Activated T-helper 9 cell treated with anti-CD3 and anti-CD28 coated beads, Interleukin-2, amount 50 U/mL, for 16 hours (primary cell): ENCODE measurements at places on chromosomes 6 and 20.

DNA sequence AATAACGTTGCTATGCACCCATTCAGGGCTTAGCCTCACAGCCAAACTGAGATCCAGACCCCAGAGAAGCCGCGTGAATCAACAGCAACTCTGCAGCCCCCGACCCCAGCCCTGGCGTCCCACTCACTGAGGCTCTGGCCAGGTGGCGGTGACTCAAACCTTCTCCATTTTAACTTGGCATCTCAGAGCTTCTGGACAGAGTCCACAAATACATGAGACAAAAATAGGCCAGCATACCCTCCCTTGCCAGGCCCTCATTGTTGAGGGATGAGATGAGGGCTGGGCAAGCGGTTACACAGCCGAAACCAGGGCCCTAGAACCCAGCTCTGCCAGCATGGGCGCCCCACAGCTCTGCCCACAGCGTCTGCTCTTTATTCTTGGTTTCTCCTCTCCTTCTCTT lies 118.4 kb downstream of the MYLK4 start:
- no peak for DNase-seq

DNA sequence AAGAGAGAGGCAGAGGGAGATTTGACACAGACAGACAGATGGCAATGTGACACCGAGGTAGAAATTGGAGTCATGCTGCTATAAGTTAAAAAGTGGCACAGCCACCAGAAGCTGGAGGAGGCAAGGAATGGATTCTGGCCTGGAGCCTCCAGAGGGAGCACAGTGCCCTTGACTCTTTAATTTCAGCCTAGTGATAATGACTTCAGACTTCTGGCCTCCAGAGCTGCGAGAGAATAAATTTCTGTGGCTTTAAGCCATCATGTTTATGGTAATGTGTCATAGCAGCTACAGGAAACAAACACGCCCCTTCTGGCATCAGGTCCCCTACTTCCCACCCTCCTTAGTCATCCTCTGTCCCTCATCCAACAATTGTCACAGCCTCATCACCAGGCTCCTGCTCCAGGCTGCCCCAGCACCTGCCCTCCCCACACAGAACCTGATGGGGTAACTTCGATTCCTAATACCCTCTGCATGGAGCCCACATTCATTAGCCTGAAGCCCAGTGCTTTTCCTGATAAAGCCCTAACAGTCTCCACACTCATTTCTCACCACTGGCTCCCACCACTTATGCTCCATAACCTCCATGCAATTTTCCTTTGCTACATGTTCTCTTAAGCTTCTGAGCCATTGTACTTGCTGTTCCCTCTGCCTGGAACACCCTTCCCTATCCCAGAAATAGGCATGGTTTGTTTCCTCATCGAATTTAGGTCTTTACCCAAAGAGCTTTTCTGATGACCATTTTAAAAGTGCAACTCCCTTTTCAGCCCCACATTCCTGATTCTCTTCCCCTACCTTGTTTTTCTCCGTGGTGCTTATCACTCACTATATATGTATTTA lies 69.7 kb upstream of the TOX2 start:
- DNase-seq, result no peak

DNA sequence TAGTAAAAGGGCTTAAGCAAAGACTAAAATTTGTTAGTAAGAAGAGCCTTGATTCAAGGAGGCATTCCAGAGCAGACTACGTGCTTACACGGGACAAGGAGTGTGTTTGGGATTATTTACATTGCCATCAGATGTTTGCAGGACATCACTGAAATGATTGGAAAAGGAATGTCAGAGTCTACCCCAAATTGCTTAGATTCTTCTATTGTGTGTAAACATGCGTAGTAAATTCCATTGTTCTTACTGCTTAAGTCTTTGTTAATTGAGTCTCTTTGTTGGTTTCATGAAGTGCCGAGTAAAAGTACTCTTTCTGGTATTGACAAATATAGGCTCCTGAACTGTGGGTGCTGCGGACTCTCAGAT lies 60.5 kb downstream of the CD83 start:
- DNase-seq, result no peak

DNA sequence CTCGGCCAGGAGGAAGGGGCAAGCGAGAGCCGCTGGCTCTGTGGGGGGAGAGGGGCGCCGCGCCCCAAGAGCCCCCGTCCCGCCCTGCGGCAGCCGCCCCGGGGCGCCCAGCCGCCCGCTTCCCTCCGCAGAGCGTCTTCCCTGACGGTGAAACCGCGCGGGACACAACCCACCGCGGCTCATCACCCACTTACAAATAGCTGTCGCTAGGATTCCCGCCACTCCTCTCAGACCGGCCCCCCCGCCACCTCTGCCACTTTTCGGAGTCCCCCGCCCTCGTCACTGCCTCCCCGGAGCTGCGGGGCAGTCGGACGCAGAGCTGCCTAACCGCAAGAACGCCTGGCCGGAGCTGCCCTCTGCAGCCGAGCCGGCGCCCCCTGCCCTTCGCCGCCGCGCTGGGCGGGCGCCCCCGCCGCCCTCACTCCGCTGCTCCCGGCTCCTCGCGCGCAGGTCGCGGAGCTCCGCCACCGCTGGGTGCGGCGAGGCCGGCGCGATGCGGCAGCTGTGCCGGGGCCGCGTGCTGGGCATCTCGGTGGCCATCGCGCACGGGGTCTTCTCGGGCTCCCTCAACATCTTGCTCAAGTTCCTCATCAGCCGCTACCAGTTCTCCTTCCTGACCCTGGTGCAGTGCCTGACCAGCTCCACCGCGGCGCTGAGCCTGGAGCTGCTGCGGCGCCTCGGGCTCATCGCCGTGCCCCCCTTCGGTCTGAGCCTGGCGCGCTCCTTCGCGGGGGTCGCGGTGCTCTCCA lies at the start of gene SLC35D3:
TSS of gene SLC35D3 (plus strand) at position 366 of the 749 bp plus-strand sequence. CDS start at position 494, 128 bp downstream.
- DNase-seq, result no peak

GRCh38 chr6:40419946-40420728 lies 167.0 kb downstream of the LRFN2 start:
- DNase-seq, result no peak

GRCh38 chr6:111527367-111527766 lies 44.3 kb upstream of the REV3L start:
- no peak for DNase-seq

GRCh38 chr6:2733324-2733723 lies 17.4 kb downstream of the MYLK4 start:
- no peak for DNase-seq

DNA sequence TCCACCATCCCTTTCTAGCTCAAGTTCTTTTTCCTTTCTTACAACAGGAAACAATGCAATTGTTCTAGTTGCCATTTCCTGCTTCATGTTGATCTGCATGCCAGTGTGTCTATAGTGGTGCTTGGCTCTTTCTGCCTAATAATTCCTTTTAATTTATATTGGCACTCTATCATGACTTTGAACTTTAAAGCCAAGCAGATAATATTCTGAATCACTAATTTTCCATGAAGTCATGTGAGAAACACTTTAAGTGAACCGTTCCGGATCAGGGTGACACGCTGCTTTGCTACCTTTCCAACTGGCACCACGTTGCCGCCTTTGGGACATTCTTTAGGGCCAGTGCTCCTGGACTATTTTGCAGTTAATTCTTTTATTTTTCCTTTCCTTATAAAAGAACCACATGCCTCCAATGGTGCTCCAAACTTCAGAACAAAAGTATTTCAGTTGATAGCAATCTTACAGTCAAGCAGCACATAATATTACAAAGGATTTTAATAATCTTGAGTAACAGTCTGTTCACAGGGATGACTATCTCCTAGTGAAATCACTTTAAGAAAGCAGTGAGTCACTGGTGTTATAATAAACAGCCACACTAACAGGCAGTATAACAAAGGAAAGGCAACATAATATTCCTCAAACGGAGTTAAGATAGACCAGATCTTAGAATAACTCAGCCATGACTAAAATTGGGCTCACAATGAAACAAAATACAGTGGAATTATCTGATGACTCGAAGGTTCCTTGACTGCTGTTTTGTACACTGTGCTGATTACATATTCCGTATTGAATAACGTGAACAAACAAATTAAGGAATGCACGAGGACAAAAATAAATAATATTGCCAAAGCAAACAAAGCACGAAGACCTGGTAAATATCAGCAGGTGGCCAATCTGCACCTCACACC lies 19.0 kb upstream of the BLOC1S5 start:
- DNase-seq, result no peak

DNA sequence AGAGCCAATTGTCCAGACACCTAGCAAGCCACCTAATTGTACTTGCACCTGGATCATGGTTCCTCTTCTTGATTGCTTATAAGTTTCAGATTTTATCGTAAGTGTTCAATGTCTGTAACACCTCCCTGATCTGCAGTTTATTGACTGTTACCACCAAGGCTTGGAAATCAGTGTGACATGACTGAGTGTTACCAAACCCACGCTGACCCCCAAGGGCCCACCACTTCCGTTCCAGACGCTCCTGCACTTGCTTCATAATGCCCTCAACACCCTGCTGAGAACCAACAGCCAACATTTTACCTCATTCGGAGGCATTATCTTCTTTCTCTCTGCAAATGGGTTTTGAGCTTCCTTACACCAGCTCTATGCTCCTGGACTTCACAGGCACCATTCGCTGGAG lies 6.3 kb downstream of the CCR6 start:
- no peak for DNase-seq

DNA sequence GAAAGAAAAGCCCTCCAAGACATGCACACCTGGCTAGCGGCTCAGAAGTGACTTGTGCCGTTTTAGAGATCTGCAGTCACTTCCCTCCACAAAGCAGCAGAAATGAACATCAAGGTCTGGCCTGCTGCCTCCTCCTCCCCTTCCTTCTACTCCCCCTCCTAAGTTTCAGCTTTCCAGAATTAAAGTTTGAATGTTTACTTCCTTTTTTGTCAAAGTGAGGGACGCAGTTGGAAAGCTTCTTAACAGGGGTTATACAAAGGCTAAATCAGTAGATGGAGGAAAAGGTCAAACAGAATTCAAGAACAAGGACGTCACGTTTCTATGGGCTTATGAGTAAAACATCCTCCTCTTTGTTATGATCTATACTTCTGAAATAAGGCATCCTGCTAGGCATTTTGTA lies 227.7 kb downstream of the SLC35F1 start:
- DNase-seq, result no peak

DNA sequence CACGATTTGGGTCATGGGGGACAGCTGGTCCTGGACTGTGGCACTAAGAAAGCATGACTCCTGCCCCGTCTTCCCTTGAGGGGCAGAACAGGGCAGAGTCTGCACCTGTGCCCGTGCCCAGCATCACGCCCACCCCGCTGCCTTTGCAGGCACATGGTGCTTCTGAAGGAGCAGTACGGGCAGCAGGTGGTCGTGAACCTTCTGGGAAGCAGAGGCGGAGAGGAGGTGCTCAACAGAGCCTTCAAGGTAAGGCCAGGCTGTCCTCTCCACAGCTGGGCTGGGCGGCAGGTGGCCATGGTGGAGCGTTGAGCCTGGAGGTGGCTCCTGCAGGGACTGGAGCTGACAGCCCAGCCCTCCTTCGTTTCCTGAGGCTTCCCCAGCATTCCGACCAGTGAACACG lies 77.4 kb downstream of the SYNJ2 start:
- no peak for DNase-seq

GRCh38 chr6:137494988-137495702 lies 951 bp upstream of the OLIG3 start:
- DNase-seq, result no peak

DNA sequence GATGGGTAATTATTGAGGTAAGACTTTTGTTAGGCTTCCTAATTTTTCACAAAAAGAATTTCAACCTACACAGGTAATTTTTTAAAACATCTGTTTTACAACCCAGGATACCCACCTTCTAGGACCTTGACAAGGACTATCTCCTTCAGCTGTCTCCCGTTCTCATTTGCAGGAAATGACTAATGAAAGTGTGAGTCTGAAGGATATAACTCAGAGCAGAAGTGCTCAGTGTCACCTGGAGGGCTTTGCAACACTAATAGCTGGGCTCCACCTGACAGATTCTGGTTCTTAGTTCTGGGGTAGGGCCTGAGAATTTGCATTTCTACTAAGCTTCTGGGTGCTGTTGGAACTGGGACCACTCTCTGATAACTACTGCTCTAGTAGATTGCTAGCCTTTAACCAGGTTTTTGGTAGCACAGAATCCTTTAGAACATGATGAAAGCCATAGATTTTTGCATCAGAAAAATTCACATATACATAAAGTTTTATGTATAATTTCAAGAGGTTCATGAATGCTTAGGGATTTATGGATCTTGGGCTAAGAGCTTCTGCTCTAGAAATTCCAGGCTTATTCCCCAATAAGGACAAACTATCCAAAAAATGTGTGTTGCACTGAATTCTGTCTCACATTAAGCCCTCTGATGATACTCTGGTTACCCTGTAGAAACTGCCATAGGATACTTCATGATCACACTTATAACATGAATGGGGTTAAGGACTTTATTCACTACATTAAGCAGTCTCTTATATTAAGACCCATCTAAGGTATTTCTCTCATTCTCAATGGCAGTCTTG lies 30.3 kb downstream of the AK9 start:
- DNase-seq, result no peak

- DNase-seq, result no peak
These were observed 1.4 kb downstream of the JPH2 start for GRCh38 chr20:44185574-44185973.

DNA sequence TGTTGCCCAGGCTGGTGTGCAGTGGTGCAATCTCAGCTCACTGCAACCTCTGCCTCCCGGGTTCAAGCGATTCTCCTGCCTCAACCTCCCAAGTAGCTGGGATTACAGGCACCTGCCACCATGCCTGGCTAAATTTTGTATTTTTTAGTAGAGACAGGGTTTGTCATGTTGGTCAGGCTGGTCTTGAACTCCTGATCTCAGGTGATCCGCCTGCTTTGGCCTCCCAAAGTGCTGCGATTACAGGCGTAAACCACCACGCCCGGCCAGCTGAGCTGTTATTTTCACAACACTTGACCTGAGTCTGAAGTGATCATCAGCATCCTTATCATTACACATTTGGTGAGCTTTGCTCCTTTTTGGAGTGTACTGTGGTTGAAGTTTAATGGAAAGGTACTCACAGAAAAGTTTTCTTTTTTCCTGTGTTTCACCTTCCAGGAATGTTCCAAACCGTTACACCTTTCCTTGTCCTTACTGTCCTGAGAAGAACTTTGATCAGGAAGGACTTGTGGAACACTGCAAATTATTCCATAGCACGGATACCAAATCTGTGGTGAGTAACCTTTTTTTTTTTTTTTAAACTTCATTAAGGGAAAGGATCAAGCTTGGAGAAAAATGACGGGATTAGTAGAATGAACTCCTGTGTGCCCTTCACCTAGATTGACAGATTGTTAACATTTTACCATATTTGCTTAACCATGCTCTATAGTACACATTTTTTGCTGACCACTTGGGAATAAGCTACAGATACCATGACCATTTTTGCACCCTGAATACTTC lies 9.7 kb downstream of the RNF114 start:
- no peak for DNase-seq

GRCh38 chr6:135008072-135008940 lies 46.3 kb downstream of the HBS1L start:
- no peak for DNase-seq
